ENCODE measurements at places on chromosomes 2 and 18.
A peak's percentile ranks its signal among the peaks of the same experiment; 100 is the strongest.

DNA sequence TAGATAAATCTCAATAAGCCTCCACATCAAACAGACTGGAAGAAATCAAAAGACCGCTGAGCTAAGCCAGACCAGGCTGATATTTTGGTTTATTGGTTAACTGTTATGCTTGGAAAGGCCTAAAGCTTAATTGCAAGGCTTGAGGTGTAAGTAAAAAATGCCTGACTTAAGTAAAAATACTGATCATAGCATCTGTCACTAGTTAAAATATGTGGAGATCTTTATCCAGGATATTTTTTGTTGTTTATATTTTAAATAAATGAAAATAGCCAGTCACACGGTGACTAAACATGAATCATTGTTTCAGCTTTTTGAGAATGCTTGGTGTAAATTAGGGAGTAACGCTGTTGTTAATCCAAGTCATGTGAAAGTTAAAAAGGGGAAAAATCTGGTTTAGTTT lies 127.9 kb downstream of the THADA start:
- DNase-seq = no peak

DNA sequence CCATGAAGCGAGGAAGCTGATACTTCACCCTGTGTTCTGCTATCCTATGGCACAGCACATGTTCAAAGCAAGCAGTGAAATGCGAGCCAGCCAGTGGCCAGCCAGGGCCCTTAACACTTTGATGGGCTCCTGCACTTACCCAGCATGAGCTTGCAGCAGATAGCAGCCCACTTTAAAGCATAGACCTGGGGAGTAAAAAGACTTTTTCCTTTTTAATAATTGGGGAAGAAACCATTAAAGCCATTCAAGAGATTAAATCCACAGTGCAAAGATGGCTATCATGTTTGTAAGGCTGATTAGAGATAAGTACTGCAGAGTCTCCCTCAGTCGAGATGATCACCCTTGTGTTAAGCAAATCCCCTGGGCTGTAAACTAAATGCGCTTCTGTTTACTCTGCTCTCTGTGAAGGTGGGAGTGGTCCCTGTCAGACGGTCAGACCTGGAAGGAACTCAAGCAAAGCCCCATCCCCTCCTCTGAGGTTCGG lies 15.7 kb downstream of the CCBE1 start:
- DNase-seq = no peak

- no peak for DNase-seq
These were observed 94.9 kb downstream of the MBD2 start for GRCh38 chr18:54129448-54130067.

GRCh38 chr2:19947184-19947940 lies 42.5 kb downstream of the WDR35 start:
- no peak for DNase-seq

DNA sequence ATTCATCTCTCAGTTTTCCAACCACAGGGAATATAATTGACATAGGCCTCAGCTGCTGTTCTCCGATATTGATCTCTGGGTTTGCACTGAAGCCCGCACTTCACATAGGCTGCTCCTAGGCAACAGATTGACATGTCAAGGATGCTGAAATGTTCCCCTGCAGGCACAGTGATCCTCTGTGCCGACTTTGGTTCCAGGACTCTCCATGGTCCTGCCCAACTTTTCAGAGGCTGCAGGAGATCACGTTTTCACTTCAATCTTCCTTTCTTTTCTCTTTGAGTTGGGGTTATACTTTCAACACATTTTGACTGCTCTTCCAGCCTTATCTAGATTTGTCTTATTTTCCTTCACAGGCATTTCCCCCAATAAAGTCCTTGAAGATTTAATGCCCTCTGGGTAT lies 1361.0 kb downstream of the DSC3 start:
- no peak for DNase-seq

DNA sequence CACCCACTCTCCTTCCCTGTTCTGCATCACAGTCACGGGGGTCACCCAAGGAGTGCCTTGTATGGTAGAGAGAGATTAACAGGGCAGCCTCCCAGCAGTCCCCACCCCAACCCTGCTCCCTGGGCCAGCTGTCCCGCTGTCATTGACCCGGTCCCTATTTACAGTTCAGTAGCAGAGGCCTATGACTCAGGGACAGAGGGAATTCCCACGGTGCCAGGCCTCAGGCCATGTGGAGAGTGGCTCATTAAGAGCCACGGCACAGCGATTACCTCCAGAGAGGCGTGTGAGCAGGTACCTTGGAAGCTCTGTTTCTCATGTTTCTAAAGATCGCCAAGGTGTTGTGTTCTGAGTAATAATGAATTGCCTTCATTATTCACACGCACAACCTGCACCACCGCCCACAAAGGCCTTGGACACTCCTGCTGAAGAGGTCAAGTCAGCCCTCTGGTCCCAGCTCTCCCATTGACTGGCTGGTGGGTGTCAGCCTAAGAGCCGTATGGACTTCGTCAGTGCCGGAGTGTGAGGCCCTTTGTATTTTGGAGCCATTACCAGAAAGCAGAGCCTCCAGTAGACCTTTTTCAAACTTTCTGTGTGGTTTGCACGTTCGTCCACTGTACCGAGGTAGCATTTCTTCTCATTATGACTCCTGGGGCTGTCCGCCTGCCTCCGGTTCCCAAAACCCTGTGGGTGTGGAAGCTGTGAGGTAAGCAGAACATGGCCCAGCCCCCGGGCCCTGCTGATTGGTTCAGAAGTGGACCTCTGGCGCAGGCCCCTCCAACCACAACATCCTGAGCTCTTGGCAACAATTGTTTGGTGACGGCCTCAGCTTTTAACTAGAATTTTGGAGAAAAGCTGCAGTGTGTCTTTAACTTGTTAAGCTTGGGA lies 47.0 kb downstream of the SERTAD2 start:
- DNase-seq = peak; percentile 80

- no peak for DNase-seq
These were observed 18.0 kb downstream of the LRPPRC start for GRCh38 chr2:43977677-43978375.

DNA sequence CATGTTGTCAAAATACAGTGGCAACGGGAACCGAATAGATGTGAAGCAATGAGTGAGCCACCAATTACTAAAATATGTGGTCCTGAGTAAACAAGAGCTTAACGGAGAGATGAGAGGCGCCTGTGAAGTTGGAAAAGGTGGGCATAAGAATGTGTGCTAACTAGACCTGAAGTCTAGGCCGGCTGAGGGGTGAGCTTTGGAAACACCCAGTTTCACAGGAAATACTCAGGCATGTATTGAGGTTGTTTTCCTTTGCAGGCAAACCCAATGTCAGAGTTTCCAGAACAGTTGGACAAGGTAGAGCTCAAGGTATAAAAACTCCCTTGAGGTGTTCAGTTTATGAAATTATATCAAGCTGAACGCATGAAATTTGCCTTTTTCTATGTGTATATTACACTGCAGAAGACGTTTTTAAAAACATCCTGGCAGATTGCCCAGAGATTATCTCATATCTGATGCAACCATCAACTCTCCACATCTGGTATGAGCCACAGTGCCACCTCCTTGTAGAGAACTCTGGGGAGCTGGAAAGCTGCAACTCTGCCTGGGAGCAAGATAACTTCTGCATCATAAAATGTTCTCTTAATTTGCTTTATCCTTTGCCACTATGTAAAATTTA lies 3.9 kb upstream of the WDSUB1 start:
- no peak for DNase-seq

DNA sequence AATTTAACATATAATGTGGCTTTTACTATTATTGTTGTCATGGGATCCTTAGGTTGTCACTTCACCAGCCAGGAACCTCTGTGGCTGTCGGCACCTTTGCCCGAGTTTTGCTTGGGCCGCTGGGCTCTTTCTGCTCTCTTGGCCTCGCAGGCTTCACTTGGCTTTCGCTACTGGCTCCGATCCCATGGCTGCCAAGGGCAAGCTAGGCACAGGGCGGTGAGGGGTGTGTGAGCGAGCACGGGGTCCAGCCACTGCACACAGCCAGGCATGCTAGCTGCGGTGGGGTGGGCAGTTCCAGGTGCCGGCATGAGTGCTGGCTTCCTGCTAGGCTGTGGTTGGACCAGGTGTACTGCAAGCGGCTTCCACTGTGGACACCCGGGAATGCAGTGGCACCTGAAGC lies 23.4 kb upstream of the RAPGEF4 start:
- no peak for DNase-seq

- DNase-seq = no peak
These were observed 266.2 kb downstream of the TMX3 start for GRCh38 chr18:68448736-68449135.

GRCh38 chr18:50590593-50590992 lies 30.7 kb downstream of the MAPK4 start:
- DNase-seq = no peak

GRCh38 chr2:230696670-230697069 lies 16.0 kb upstream of the CAB39 start:
- no peak for DNase-seq

Data from stimulated activated CD8-positive, alpha-beta memory T cell treated with anti-CD3 and anti-CD28 coated beads, Interleukin-2, amount 100 ng/mL, for 48 hours (primary cell).